ENCODE measurements at places on chromosomes 4 and X. TPM values are rescaled to one million over a fixed set of nuclear protein-coding genes. Genes with fewer than 3 reads are reported as not detected.

DNA sequence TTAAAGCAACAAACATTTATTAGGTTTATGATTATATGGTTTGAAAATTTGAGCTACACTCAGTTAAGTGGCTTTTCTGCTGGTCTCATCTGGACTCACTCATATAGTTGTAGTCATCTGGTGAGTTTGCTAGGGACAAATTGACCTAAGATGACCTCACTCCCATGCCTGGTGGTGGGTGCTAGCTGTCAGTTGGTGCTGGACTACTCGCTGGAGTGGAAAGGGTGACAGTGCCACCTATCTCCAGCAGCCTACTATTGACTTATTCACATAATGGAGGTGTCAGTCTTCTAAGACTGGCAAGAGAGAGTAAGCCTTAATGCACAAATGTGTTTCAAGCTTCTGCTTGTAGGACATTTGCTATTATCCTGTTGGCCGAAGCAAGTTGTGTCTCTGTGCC is 88.2 kb downstream of the TASL start:
- H3K4me1 ChIP-seq = no peaks in the 10 kb centered on the region
- no peak overlapping the region for H3K4me3 ChIP-seq
- no peak overlapping the region for H3K27ac ChIP-seq

The ARHGAP4 gene
- 327 TPM for total RNA-seq

The DCAF8L2 gene
- total RNA-seq = not detected

- no peak for DNase-seq
- no peak overlapping the region for H3K4me3 ChIP-seq
- peaks cover 13% of the 10 kb centered on the region for H3K4me1 ChIP-seq
- H3K27me3 ChIP-seq = no peaks in the 10 kb centered on the region
- peaks cover 3% of the 10 kb centered on the region for H3K36me3 ChIP-seq
Observed at GRCh38 chrX:1397001-1397400, 5.1 kb upstream of the SLC25A6 start.

GRCh38 chrX:152601848-152602616 is 35.7 kb upstream of the GABRQ start:
- no peak overlapping the region for H3K27ac ChIP-seq
- H3K36me3 ChIP-seq = no peaks in the 10 kb centered on the region
- no peaks in the 10 kb centered on the region for H3K4me1 ChIP-seq
- DNase-seq = no peak
- H3K4me3 ChIP-seq = no peak overlapping the region
- H3K27me3 ChIP-seq = no peaks in the 10 kb centered on the region

The ETDB gene
- not detected for total RNA-seq

The GNRHR gene
- not detected for total RNA-seq

DNA sequence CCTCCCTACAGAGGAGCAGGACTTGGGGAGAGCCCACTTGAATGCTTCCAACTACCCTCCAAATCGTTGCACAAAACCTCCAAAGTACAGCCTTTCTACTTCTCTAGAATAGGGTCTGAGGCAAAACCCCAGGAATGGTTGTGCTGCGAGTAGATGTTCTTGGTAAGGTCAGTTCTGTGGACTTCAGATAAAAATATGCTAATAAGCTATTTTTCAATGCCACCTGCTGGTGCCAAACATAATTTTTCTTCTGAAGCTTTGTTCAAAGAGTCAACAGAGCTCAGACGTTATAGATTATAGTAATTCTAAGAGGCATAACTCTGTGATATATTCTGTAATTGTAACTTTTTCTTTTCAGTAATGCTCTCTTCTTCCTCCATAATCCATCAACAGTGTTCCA is 425.7 kb downstream of the GPAT3 start:
- H3K4me1 ChIP-seq = no peaks in the 10 kb centered on the region
- H3K36me3 ChIP-seq = no peaks in the 10 kb centered on the region
- no peak overlapping the region for H3K4me3 ChIP-seq
- H3K27ac ChIP-seq = no peak overlapping the region
- H3K27me3 ChIP-seq = no peaks in the 10 kb centered on the region

- DNase-seq = no peak
- H3K27ac ChIP-seq = no peak overlapping the region
- no peaks in the 10 kb centered on the region for H3K36me3 ChIP-seq
- H3K27me3 ChIP-seq = no peaks in the 10 kb centered on the region
Observed at GRCh38 chr4:125750828-125751466, 436.2 kb downstream of the FAT4 start.

The CCSER1 gene
- total RNA-seq = 2.0 TPM

- no peaks in the 10 kb centered on the region for H3K4me1 ChIP-seq
- no peaks in the 10 kb centered on the region for H3K27me3 ChIP-seq
- DNase-seq = no peak
- no peak overlapping the region for H3K4me3 ChIP-seq
Observed at GRCh38 chrX:82362550-82362949, 1145.5 kb upstream of the POU3F4 start.

The CFP gene
- 28.4 TPM for total RNA-seq
